Cortex of kidney (tissue), 1 donor: ENCODE measurements at places on chromosomes 7 and 10.

DNA sequence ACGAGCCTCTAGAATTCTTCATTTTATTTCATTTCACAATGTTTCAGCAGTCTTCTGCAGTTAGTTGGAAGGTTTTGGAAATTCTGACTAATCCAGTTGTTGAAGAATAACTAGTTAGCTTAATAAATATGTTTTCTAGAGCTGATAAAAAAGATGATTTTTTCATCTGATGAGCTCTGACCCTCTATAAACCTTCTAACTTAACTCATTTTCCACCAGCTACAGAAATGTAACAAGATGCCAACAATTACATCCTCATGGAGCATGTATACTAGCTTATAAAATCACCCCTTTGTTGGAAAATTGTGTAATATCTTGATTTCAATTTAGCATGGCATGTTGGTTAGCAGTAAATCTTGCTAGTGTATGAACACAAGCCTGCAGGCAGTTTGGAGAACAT is 33.1 kb downstream of the KAT6B start:
- no peak for DNase-seq

DNA sequence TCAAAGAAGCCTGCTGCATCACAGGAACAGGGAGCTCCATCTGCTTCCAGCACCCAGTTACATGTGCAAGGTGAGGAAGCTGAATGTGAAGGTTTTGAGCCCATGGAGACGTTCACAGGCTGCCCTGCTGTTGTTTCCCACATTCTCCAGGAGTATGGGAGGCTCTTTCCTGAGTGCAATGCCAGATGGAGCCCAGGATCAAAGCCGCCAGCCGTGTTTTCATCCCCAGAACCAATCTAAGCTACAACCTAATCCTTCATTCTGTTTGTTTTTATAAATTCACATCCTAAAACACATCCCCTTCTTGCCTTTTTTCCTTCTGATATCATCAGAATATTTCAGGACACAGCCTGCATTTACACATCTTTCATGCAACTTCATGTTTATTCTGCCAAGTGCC is 98.9 kb upstream of the PRR15 start:
- no peak for DNase-seq

DNA sequence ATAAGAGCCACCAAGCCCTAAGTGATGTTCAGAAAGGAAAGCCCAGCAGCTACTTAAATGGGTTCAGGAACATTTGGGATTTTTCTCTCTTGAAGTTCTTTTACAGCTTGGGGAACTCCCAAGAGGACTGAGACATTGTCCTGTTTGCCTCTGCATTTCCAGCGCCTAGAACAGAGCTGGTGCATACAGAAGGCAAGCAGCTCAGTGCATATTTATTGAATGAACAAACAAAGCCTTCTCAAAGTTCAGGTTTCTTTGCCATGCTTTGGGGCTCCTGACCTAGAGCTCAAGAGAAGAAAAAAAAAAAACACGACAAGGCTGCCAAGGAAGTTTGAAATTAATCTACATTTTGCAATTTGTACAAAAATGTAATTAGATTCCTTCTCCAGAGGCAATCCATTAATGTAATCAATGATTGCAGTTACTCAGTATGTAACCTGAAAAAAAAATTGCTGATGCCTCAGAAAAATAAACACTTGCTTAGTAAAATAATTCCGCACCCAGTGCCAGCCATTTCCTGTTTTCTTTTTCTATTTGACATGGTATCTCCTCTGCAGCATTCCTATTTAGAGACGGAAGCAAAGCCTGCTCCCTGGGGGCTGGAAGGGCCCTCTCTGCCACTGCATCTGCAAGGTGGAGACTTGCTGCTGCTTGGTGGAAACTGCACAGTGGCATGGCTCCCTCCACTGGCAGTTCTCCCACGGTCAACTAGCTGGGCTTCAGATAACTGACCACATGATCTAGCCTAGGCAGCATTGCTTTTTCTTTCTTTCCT is 157.3 kb downstream of the TMEM178B start:
- DNase-seq: no peak

DNA sequence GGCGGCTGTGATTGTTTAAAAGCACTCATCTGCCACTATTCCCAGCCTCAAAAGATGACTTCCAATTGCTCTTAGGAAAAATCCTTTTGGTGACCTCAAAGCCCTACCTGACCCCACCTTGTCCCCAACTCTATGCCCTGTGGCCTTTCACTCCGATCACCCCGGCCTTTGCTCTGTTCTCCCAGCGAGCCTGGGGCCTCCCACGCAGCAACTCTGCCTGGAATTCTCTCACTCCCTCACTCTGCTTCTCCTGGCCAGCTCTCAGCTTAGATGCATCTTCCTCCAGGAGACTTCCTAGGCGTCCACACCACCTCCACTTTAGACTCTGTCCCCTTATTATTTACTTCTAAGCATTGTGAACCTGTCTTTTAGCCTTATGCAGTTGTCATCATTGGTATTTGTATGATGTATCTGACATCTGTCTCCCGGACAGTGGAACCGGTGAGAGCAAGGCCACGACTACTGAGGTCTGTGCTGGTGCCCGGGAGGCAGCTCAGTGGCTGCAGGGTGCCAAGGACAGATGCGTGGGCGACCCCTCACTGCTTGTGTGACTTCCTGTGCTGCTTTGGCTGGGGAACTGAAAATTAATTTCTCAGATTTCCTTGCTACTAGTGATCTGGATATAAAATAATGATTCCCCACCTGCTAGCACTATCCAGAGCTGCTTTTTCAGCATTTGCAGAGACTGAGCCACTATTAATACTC is 63.0 kb downstream of the PIP4K2A start:
- no peak for DNase-seq

DNA sequence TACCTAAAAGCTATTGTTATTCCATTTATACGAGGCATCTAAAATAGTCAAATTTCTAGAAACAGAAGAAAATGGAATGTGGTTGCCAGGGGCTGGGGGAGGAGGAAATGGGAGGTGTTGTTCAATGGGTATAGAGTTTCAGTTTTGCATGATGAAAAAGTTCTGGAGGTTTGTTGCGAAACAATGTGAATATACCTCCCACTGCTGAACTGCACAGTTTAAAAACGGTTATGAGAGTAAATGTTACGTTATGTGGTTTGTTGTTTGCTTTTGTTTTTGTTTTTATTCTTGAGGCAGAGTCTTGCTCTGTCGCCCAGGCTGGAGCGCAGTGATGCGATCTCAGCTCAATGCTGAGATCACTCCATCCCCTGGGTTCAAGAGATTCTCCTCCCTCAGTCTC is 64.9 kb upstream of the NRBF2 start:
- no peak for DNase-seq

GRCh38 chr7:158567153-158567603 is 20.4 kb downstream of the PTPRN2 start:
- DNase-seq: no peak

- no peak for DNase-seq
Measured at GRCh38 chr10:103819493-103819892, 35.9 kb downstream of the SH3PXD2A start.

GRCh38 chr7:47331179-47331565 is 250.7 kb downstream of the TNS3 start:
- no peak for DNase-seq

DNA sequence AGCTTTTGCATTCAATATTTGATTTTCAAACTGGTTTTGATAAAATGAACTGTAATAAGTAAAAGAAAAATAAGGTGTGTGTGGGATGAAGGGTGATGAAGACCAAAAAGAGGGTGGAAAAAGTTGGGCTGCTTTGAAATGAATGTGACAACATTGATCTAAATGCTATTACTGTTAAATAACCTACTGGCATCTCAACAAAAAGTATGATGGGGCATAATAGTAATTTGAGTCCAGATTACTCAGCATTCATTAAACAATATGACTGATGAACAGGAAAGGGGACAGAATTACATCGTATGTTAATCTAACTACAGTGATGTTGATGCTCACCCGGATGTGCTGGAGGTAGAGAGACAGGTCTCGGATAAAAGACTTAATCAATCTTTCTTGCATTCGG is 112.2 kb downstream of the ABCC2 start:
- no peak for DNase-seq

DNA sequence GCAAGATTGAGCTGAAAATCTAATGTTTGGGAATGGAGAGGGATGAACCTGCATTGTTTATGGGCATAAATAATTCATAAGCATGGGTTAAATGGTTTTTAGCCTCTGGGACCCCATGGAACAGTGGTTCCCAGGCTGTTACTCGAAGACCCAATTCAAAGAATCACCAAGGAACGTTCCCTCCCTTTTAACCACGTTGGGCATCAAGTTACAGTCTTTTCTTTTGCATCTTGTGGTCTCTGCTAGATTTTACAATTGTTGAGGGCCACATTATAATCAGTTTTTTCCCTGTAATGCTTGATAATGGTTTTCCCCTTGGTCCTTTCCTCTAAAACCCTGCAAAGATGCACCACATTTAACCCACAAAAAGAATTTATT is 2.5 kb downstream of the CALN1 start:
- no peak for DNase-seq

GRCh38 chr10:114479836-114480235 is 75.5 kb upstream of the AFAP1L2 start:
- DNase-seq: no peak

GRCh38 chr7:36507475-36508440 is 118.1 kb downstream of the ANLN start:
- no peak for DNase-seq

DNA sequence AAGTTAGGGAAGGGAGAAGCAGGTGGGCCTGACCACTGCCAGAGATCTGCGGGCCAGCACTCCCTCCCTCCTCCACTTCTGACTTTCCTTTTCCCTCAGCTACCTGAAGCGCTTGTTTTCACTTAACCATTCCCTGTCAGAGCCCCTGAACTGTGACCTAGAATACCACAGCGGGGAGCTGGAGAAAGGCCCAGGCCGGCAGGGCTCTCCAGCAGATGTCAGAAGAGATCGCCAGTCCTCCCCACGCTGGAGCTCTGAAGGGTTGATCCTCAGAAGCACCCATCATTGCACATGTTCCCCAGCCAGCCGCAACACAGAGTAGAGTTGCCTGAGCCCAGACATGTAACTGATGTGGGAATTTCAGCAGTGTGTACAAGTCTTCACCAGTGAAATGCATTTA is 44.4 kb upstream of the GAD2 start:
- no peak for DNase-seq

DNA sequence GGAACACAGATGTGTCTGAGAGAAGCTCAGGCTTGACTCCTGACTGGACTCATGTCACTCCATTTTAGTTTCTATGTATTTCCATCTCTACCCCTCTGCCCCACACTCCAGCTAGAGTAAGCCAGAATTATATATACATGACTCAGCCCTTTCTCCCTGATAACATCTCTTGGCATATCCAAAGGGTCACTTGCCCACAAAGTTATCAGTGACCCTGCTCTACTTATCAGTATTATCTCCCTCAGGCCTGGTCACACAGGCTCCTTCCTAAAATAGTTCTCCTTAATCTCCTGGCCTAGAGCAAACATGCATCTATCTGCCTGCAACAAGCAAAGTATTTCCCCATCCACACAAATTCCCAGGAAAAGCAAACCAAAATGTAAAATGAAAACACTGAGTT is 598.3 kb downstream of the SUGCT start:
- DNase-seq: no peak

DNA sequence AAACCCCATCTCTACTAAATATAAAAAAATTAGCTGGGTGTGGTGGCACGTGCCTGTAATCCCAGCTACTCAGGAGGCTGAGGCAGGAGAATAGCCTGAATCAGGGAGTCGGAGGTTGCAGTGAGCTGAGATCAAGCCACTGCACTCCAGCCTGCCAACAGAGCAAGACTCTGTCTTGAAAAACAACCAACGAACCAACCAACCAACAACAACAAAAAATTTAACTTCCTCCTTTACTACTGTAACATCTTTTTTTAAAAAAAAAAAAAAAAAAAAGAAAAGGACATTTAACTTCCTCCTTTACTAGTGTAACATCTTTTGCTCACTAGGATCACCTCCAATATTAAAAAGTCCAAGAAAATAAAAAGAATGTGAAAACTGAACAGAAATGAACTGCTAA is 92.3 kb upstream of the TMEM168 start:
- DNase-seq: no peak

- no peak for DNase-seq
Measured at GRCh38 chr10:42926843-42927242, 144.2 kb downstream of the BMS1 start.

- DNase-seq: no peak
Measured at GRCh38 chr10:43794181-43794815, 145.6 kb upstream of the ZNF32 start.

- no peak for DNase-seq
Measured at GRCh38 chr7:150986556-150986955, 4.3 kb upstream of the NOS3 start.

DNA sequence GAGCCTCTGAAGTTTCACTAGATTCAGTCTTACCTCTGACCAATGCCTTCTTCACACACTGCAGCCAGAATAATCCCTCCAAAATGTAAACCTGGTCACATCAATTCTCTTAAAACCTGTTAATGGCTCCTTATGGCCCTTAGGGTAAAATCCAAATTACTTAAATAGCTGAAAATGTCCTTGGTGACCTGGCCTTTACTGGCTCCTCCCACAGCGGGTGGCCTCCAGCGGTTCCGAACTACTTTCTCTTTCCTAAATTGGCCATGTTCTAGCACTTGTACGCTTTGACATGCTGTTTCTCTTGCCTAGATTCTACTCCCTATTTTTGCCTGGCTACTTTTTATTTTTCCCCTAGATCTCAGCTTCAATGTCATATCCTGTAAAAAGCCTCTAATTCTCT is 36.1 kb downstream of the AGK start:
- no peak for DNase-seq

- no peak for DNase-seq
Measured at GRCh38 chr10:494149-494542, 195.3 kb downstream of the DIP2C start.

DNA sequence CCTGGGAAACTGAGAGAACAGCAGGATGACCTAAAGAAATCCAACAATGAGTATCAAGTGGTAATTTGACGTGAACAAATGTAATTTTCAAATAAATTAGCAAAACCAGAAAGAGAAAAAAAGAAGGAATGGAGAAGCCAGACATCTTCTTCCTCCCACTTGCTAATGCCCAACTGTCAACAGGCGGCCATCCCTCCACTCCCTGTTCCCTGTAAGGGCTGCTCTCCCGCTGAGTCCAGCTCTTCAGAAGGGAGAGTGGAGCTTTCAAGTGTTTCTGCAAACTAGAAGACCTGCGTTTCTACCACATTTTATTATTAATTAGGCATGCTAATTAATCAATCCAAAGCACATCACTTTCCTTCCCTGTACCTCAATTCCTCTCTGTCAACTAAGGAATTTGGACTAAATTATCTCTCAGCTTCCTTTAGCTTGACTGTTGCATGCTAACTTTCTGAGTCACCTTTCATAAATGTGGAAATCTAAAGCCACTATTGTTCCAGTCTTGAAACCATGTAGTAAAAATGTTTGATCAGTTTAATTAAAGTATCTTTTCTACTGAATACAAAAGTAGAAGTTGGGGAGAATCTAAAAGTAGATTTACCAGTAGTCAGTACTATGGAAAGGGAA is 48.4 kb upstream of the CUL1 start:
- no peak for DNase-seq

- DNase-seq: no peak
Measured at GRCh38 chr7:155881471-155882350, 69.4 kb upstream of the SHH start.

GRCh38 chr10:45257600-45257999 is 57.8 kb downstream of the OR13A1 start:
- DNase-seq: no peak

- DNase-seq: no peak
Measured at GRCh38 chr7:155459700-155460461, 2.0 kb downstream of the EN2 start.

GRCh38 chr7:20870977-20871376 is 84.3 kb upstream of the SP8 start:
- DNase-seq: no peak

GRCh38 chr7:6623589-6624245 is 8.3 kb downstream of the ZNF853 start:
- DNase-seq: no peak

- no peak for DNase-seq
Measured at GRCh38 chr10:101283762-101284100, 54.5 kb upstream of the LBX1 start.
